ENCODE measurements at places on chromosomes 4 and X.

- no peak for DNase-seq
Observed at GRCh38 chr4:121989715-121990114, 37.9 kb upstream of the TRPC3 start.

GRCh38 chrX:149145845-149146285 is 359.2 kb downstream of the IDS start:
- no peak for DNase-seq

DNA sequence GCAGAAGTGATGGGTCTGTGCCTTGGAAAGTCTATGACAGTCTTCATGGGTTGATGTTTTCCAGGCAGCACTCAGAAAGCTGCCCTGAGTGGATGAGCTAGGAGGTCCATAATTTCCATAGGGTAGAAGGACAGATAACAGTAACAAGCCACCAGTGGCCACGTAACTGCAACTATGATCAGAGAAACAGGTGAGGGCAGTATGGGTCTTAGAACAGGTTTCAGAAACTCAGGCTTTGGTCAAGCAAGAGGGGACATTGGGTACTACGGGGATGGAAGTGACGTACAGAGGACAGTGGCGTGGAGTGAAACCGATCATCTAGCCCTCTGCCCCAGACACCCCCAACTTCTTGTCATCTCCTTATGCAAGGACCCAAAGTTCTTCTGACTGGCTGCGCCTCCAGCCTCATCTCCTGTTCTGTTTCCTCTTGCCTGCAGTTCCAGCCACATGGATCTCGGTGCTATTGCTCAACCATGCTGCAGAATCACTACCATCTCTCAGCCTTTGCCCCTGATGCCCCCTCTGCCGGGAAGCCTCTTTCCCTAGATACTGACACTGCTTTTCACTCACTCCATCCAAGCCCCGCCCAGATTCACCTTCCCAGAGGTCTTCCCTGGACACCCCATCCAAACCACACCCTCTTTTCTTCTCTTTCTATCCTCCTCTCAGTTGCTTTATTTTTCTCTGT is 123.4 kb downstream of the MFAP3L start:
- no peak for DNase-seq

- DNase-seq: no peak
Observed at GRCh38 chrX:32191316-32191715, 1020.0 kb downstream of the DMD start.

GRCh38 chrX:150856101-150856500 is 42.4 kb downstream of the CD99L2 start:
- no peak for DNase-seq

GRCh38 chrX:30935985-30936384 is 46.9 kb upstream of the TAB3 start:
- DNase-seq: no peak

GRCh38 chr4:163663454-163664225 is 169.2 kb downstream of the TMA16 start:
- DNase-seq: no peak

- no peak for DNase-seq
Observed at GRCh38 chrX:80810365-80810978, 795 bp upstream of the BRWD3 start.

Measured in stimulated activated CD8-positive, alpha-beta memory T cell treated with anti-CD3 and anti-CD28 coated beads, Interleukin-15, amount 100 ng/mL, for 4 hours (primary cell).